ENCODE measurements at places on chromosomes 16 and 17.

GRCh38 chr17:38352245-38353085 lies 821 bp downstream of the SOCS7 start:
- peak; percentile 35 for DNase-seq

- DNase-seq = no peak
Measured at GRCh38 chr16:16076423-16076813, 127.0 kb downstream of the ABCC1 start.

- DNase-seq = no peak
Measured at GRCh38 chr16:751152-752006, 9.2 kb upstream of the MSLN start.

DNA sequence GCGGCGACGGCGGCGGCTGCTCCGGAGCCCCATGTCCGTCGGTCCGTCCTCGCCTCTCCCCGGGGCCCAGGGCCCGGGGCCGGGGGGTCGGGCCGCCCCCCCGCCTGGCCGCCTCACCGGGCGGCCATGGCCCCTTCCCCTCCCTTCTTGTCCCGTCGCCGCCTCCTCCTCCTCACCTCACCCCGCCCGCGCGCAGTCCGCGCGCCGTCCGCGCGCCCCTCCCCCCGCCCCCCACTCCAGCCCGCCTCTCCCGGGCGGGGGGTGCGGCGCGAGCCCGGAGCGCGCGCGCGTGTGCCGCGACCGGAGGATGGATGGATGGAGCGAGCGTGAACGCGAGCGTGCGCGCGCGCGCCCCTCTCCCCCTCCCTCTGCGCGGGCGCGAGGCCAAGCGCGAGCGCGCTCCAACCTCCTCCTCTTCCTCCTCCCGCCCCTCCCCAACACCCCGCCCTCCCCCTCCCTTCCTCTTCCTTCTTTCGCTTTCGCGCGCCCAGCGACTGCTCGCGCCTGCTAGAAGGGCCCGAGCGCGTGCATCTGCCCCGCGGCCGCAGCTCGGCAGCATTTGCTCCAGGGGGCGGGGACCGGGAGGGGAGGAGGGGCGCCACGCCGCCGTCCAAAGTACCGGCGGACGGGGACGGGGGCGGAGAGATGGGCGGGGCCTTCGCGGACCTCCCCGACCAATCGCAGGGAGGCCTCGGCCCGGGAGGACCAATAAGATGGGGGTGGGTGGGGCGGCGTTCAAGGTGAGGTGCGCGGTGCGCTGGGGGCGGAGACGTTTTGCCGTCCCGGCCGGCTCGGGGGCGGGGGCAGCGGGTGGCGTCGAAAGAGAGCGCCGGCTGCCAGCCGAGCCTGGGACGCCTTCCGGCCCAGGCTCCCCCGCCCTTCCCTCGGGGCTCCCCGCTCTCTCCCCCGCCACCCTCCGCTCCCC lies at the start of gene ATXN7L3:
Gene ATXN7L3 (minus strand): TSS at position 332 of the 925 bp plus-strand sequence. CDS start 1,814 bp downstream, outside the sequence.
- peak; percentile 99 for DNase-seq

DNA sequence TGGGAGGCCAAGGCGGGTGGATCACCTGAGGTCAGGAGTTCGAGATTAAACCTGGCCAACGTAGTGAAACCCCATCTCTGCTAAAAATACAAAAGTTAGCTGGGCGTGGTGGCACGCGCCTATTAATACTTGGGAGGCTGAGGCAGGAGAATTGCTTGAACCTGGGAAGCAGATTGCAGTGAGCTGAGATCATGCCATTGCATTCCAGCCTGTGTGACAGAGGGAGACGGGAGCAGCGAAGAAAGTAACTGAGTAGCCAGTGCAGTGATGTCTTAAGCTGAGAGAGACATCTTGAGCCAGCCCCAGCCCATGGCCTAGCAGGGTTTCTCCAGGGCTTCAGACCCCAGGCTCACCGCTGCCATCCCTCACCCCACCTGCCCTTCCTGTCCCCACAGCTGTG lies 9.8 kb upstream of the SMIM5 start:
- DNase-seq = peak; percentile 41

- DNase-seq = peak; percentile 84
Measured at GRCh38 chr17:16516594-16517051, 24.6 kb upstream of the LRRC75A start.

DNA sequence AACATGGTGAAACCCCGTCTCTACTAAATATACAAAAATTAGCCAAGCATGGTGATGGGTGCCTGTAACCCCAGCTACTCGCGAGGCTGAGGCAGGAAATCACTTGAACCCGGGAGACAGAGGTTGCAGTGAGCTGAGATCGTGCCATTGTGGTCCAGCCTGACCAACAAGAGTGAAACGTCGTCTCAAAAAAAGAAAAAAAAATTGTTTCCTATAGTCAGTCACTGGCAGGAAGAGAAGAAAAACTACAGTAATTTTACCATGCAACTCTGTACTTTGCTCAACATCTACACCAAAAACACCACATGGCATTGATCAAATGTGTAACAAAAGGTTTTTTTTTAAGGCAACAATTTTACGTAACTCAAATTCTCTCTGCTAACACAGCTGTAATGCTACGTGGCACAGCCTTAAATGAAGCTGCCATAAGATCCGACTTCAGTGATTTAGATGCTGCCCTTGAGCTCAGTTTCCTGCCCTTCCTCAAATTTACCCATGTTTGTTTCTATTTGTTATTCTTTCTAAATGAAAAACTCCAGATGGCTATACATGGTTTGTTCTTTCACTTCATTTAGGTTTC lies 40.2 kb downstream of the CNOT1 start:
- DNase-seq = no peak

GRCh38 chr16:87584271-87584670 lies 18.0 kb upstream of the JPH3 start:
- no peak for DNase-seq

DNA sequence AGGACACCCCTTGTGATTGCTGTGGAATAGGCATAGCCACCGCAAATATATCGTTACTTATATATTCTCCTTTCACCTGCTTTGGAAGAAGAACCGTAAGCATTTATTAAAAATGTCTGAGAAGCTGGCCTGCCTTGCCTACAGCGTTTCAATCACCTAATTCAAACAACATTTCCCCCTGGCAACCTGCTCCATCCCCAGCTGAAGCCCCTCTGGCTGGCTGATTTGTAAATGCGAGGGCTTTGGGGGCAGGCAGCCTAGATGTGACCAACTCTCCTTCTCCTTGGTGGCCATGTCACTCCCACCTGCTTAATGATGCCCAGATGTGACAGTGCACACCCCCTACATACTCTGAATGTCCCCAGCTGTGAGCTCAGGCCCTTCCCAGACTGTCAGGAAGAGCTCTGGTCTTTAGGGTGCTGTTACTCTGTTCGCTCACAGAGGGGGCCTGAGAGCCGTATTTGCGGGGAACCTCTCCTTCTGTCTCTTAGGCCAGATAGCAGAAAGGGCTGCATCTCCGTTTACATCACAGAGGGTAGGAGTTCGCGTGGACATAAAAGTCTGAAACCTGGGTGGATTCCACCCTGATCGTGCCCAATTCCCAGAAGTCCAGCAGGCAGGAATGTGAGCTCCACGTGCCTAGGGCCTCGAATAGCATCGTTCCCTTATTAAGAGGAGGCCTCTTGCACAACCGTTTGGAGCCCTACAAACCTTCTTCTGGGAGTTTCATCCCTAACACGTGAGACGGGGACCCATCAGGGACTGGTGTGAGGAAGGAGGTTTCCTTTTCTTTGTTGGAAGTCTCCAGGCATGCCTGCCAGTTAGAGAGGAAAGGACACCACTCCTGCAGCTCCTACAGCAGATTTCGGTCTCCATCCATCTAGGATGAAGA lies 2.4 kb upstream of the SDK2 start:
- no peak for DNase-seq

- no peak for DNase-seq
Measured at GRCh38 chr16:86025706-86026105, 126.7 kb downstream of the IRF8 start.

DNA sequence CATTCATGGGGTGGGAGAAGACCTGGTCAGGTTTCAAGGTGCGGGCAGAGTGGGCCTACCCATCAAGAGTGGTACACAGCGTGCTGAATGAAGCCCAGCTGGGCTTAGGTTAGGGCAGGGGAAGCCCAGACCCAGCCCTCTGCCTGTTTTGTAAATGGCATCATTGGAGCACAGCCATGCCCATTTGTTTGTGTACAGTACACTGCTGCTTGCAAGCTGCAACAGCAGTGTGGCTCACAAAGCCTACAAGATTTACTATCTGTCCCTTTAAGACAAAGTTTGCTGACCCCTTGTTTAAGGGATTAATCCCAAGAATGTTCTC lies 230.1 kb upstream of the TNRC6C start:
- no peak for DNase-seq

GRCh38 chr16:88479793-88480760 lies 27.0 kb downstream of the ZFPM1 start:
- no peak for DNase-seq

- DNase-seq = no peak
Measured at GRCh38 chr17:44912763-44913544, 2.3 kb downstream of the GFAP start.

- no peak for DNase-seq
Measured at GRCh38 chr16:80463326-80463725, 77.5 kb upstream of the DYNLRB2 start.

- no peak for DNase-seq
Measured at GRCh38 chr17:48030531-48030930, 7.1 kb downstream of the COPZ2 start.

DNA sequence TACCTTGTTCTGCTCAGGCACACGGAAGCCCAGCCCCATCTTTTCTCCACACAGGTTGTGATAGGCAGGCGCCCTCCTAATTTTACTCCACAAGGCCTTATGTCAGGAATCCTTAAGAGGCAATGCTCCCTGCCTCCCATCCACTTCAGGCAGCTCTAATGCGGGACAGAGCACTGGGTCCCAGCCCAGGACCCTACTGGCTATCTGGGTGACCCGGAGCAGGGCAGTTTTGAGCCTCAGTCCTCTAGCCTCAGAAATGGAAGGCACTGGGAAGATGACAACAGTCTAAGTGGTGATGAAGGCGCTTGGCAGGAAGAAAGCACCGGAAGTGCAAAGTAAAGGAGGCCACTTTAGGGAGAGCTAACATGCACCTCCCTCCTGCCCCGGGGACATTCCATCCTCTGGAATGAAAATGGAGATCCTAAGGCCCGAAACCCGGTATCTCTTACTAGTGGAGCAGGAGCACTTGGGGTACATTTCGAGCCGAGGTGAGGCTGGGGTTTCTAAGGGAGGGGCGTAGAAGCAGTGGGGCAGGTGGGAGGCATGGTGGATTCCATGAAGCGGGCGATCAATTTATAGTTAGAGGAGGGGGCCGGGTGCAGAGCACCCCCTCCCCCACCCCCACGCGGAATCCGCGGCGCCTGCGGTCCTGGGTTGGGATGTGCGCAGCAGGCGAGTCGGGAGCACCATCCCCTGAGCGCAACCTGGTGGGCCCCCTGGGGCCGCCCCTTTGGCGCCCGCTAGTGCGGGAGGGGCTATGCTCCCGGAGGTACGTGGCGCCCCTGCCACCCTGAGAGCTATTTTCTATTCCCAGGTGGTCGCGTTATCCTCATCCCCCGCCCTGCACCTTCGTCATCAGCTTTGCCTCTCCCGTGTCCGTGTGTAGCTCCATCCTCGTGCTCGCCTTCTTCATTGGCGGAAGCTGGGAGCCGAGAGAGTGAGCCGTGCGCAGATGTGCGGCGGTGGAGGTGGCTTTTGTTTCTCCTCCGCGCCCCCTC lies 4.9 kb downstream of the MT1F start:
- DNase-seq = peak; percentile 30

- DNase-seq = peak; percentile 5
Measured at GRCh38 chr17:61127960-61128359, 271.7 kb upstream of the TBX2 start.

DNA sequence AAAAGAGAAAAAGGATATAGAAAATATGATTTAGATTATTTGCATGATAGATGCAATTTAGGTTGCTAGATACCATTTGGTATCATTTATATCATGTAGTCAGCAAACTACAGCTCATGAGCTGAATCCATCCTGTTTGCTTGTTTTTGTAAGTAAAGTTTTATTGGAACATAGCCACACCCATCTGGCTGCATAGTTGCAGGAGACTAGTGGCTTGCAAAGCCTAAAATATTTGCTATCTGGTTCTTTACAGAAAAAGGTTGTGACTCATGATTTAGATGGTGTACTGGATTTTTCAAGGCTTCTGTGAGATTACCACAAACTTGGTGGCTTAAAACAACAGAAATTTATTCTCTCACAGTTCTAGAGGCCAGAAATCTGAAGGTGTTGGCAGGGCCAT lies 49.9 kb downstream of the MAP2K4 start:
- peak; percentile 76 for DNase-seq

DNA sequence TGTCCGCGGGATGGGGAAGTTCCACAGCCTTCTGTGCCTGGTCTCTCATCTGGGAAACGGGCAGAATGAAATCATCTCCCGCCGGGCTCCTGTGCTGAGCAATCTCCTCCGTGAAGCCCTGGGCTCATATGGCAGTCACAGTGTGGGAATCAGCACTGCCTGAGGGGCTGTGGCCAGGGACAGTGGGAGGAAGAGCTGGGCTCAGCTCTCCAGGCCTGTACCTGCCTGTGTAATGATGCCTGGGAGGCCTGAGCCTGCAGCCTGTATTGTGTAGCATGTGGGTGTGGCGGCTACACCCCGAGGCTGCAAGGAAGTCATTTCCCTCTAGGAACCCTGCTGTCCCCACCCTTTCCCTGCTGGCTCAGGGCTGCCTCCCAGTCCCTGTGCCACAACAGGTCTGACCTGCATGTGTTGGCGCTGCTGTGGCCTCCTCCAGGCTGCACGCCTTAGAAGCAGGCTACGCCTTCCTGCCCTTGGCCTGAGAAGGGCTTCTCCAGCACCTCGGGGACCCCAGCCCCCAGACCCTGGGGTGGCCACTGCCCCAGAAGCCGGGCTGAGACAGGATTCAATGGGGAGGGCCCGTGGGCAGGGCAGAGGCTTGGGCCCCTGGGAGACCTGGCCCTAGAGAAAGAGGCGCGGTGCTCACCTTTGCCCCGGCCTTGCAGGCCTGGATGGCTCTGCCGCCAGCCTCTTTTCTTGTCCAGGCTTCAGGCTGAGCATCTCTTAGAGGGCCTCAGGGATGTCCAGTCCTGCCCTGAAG lies 2.1 kb downstream of the ITGB4 start:
- DNase-seq = no peak

DNA sequence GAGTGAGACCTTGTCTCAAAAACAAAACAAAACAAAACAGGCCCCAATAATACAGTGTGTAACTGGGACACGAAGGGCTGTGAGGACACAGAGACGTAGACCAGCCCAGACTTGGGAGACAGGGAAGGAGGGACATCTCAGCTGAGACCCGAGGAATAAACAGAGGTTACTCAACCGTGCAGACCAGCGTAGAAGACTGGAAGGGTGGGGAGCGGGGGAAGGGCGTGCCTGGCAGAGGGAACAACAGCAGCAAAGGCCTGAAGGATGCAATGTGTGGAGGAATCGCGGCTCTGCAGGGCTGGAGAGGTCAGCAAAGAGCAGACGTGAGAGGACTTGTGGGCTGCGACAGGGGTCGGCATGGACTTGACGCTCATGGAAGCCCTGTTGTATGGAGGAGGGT lies 11.6 kb upstream of the CES4A start:
- DNase-seq = no peak

Data from EL (cell line).